ENCODE measurements at places on chromosomes 5 and 9.

DNA sequence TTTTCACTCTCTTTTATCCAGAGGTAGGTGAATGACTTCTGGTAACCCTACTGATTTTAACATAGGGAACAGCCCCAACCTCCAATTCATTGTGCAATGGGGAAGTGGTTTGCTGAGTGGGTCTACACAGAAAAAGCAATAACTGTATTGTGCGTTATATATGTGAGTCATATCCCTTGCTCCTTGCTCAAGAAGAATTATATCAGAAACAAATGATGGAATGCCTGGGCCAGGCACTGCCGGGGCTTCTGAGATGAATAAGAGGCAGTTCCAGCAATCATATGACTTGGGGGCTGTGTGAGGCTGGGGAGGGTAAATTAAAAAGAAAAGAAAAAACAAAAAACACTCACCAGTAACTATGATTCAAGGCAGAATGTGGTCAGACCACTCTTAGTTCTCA is 79.2 kb upstream of the ABCA1 start:
- peak; percentile 91 for DNase-seq

- DNase-seq: no peak
These were observed 13.4 kb downstream of the PWWP2A start for GRCh38 chr5:160105686-160106360.

- DNase-seq: no peak
These were observed 1271.6 kb downstream of the PTPRD start for GRCh38 chr9:9341203-9341602.

DNA sequence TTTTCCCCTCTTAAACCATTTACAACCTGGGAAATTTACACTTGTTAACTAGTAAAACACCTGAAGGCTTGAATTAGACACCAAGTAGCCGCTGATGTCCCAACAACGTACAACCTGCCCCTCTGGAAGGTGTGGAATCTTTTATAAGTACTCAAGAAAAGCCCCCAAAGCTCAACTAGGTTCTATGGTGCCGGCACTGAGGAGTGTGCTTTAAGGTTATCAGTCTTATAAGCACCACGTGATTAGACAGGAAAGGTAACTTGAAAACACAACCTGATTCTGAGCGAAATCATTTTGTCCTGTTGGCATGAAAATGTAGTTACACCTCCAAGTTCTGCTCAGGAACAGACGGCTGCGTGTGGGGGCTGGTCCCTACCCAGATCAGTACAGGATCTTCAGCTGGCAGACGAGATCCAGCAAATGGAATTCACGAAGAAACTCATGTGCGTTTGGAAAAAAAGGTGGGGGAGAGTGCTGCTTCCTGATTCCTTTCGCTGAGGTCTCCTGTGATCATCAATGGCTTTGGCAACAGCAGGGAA is 195.5 kb downstream of the MEF2C start:
- DNase-seq: no peak

DNA sequence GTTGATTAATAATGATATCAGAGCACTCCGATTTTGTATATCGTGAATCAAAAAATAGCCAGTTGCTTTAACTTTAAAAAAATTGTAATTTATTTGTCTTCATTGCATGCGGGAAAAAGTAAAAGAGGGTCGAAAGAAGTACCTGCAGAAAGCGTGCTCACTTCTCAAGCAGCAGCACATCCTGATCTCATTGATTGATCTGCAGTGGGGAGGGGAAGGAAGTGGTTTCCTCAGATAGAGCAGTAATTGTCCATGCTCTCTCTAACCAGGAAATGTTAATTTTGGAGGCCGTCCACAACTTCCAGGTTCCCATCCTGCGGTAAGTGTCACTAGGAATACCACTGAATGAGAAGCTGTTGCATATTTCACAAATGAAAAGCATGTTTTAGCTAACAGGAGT is 63.2 kb downstream of the SYK start:
- DNase-seq: no peak

GRCh38 chr5:129500101-129500500 is 40.0 kb downstream of the ADAMTS19 start:
- DNase-seq: no peak

Measured in NCI-H226 (cell line).